ENCODE measurements at places on chromosomes 1 and 21. TPM values are rescaled to one million over a fixed set of nuclear protein-coding genes. Genes with fewer than 3 reads are reported as not detected.

DNA sequence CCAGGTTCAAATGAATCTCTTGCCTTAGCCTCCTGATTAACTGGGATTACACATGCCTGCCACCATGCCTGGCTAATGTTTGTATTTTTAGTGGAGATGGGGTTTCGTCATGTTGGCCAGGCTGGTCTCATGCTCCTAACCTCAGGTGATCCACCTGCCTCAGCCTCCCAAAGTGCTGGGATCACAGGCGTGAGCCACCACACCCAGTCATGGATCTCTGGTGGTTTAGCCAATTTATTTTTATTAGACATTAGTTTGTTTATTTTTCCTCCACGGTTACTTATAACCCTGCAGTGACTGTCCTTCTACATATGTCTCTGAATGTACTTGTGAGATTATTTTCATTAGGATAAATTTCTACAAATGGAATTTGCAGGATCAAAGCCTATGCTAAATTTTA is 5.3 kb downstream of the ITSN1 start:
- no peak for DNase-seq

- DNase-seq: no peak
Observed at GRCh38 chr1:29592731-29593130, 356.4 kb downstream of the PTPRU start.

Gene SIM2
- total RNA-seq: not detected

- DNase-seq: no peak
Observed at GRCh38 chr1:90220941-90221693, 226.2 kb downstream of the ZNF326 start.

Gene ZBTB8A
- total RNA-seq: 2.1 TPM

Gene RHBDL2
- not detected for total RNA-seq

Gene KRTAP13-2
- not detected for total RNA-seq

GRCh38 chr1:1535201-1536018 is 5.0 kb downstream of the TMEM240 start:
- no peak for DNase-seq

DNA sequence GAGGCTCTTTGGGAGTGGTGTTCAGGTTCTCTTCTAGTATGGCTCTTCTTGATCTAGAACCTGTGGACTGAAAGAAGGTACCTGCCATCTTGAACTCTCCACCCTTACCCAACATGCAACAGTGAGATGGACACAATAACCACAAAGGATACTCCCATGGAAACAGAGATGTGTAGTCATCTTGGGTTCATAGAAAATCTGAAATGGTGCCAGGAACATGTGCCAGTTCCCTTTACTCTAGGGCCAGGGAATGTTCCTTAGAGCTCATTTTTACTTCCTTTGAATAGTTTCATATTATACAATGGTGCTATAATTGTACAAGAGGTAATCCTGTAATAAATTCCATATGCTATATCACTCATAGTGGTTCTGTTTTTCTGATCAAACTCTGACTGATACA is 13.2 kb upstream of the SCYL3 start:
- DNase-seq: no peak

Gene ARPC5
- 41.9 TPM for total RNA-seq

Gene SLFNL1
- total RNA-seq: not detected

Measured in right lobe of liver (tissue), 6 donors.